CD4-positive, alpha-beta T cell treated with Interleukin-4 for 4 hours (primary cell): ENCODE measurements at places on chromosomes 1 and 21.

DNA sequence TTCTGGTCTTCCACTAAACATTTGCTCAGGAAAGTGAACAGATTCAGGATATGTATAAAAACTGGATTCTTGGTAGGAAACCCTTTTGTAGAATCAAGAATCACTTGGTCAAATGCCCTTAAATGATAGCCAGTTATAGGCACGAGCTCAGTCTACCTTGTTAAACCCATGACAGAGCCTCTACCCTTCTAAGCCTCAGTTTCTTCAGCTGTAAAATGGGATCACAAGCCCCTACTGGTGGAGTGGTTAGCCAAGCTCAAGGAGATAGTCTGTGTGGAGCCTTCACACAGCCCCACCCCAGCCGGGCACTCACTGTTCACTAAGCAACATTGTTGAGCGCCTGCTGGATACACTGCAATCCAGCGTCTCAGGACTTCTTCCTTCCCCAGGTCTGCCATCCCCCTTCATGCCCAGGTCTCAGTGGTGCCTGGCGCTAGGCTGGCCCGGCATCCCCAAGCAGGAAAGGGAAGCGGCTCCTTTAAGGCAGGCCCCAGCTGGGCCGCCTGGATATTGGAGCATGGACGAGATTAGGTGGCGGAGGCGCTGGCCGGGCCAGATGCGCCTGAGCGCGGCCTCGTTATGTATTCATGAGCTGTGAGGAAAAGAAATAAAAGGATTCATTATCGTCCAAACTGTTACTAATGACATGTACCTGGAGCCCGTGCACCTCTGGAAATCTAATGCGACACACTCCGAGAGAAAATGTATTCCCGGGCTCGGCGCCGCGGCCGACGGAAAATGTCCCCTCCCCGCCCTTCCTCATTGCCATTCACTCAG is 75.6 kb downstream of the TAS1R2 start:
- DNase-seq = no peak

DNA sequence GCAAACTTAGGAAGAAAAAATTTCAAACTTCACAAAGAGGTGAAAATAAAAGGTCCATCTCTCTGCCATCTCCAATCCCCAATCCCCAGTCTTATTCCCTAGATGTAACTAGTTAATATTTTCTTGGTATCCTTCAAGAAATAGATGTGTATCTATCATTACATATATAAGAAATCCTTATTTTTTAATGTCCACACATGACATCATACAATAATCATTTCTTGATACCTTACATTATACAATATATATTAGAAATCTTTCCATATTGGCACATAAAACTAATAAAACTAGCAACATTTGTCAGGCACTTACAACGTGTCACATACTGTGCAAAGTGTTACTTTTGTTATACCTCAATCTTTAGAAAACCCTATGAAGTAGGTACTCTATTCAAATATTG is 16.2 kb downstream of the DOCK7 start:
- DNase-seq = no peak

DNA sequence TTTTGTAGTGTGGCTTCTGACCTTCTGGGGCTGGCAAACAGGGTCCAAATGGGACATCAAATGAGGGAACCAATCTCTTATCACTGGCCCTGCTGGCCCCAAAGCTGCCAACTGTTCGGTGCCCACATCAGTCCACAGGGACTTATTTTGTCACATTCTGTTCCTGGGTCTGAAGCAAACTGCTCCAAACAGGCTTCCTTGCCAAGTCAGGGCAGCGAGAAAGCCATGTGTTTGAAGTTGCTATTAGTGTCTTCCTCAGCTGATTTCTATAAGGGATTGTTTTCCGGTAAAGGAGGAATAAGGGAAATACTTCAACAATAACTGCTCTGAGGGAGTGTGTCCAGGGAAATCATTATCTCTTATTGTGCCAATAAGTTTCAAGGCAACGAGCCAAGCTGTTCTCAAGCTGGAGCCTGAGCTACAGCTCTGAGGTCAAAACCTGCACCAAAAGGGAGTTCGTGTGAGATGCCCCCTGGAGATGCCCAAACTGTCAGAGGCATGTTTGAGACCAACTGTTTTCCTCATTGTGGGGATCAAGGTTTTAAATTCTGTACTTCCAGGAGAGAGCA is 381.4 kb upstream of the PROX1 start:
- no peak for DNase-seq

- DNase-seq = no peak
Observed at GRCh38 chr1:19151537-19151936, 58.5 kb downstream of the UBR4 start.

GRCh38 chr1:162335126-162335525 is 41.5 kb downstream of the SPATA46 start:
- DNase-seq = no peak

- no peak for DNase-seq
Observed at GRCh38 chr1:39572379-39573096, 4.1 kb downstream of the PABPC4 start.

- DNase-seq = no peak
Observed at GRCh38 chr1:47650611-47651010, 212.8 kb downstream of the FOXD2 start.

DNA sequence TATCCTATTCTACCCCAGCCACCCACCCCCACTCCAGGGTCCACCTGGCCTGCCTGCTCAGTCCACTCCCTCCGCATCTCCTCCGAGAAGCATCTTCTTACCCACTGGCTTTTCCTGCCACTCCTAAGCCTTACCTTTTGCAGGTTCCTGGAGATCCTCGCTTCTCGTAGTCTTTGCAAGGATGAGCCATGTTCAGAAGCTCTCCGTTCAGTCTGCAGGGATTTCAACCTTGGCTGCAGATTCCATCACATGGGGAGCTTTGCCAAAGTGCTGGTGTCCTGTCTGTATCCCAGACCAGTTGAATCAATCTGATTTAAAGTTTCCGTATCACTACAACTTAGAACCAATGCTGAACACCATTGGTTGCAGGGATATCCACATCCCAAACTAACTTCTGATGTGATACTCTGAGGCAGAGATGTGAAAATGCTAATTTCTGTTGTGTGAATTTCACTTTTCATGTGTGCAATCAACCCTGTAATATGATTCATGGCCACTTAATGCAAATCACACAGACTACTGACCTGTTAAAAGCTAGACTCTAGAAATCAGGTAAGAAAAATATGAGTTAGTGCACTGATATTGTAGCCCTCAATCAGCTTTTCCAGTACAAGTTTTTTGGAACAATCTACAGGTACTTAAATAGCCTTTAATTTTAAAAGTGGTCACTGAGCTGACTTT is 61.9 kb downstream of the CAPN2 start:
- no peak for DNase-seq

- DNase-seq = no peak
Observed at GRCh38 chr1:74964508-74965102, 169.6 kb upstream of the LHX8 start.

GRCh38 chr1:115713906-115714305 is 54.6 kb downstream of the CASQ2 start:
- DNase-seq = no peak

- peak; percentile 7 for DNase-seq
Observed at GRCh38 chr1:243246916-243247315, 8.2 kb downstream of the CEP170 start.

GRCh38 chr1:63475761-63476160 is 47.3 kb downstream of the ITGB3BP start:
- DNase-seq = no peak

DNA sequence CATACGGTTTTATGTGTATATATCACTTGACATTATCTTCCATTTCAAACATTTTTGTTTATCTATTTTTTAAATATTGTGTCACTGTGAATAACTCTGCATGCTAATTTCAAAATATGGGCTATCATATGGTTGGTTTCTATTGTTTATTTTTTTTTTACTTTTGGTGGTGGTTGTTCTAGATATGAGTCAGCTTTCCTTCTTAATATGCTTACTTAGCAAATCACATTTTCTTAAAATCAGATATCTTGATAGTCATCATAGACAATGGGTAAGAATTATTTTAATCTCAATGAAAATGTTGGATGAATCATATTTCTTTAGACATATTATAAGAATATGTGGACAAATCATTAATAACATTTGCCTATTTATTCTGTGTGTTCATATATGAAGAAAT is 881.5 kb downstream of the BRINP3 start:
- DNase-seq = no peak

DNA sequence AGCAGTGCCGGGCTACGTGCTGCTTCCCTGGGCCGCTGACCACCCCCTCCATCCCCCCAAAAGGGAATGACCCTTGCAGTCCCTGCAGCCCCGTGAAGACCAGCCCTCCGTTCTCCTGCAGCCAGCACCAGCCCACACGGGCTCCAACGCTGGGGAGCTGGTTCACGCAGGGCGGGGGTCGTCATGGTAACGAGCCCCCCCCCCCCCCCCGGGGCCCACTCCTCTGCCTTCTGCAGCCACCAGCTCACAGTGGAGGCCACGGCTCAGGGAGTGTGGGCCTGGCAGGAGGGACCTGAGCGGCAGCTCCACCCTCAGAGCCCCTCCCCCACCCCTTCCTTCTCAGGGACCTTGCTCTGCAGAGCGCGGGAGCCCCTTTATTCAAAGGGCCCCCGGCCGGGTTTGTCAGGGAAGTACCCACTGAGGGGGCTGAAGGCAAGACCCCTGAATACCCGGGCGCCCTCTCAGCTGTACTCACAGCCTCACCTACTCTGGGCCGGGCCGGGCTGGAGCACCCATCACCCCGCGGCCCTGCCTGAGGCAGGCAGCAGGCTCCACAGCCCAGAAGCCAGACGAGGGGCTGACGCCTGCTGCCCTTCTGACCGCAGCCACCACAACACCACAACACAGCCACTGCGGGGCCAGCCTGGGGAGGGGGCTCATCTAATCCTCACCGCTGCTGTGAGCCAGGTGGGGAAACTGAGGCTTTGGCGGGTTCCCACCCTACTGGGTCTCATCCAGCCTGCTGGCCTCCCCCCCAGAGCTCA is 12.6 kb downstream of the MEGF6 start:
- DNase-seq = no peak

- DNase-seq = no peak
Observed at GRCh38 chr1:168966217-168966616, 140.3 kb upstream of the ATP1B1 start.

DNA sequence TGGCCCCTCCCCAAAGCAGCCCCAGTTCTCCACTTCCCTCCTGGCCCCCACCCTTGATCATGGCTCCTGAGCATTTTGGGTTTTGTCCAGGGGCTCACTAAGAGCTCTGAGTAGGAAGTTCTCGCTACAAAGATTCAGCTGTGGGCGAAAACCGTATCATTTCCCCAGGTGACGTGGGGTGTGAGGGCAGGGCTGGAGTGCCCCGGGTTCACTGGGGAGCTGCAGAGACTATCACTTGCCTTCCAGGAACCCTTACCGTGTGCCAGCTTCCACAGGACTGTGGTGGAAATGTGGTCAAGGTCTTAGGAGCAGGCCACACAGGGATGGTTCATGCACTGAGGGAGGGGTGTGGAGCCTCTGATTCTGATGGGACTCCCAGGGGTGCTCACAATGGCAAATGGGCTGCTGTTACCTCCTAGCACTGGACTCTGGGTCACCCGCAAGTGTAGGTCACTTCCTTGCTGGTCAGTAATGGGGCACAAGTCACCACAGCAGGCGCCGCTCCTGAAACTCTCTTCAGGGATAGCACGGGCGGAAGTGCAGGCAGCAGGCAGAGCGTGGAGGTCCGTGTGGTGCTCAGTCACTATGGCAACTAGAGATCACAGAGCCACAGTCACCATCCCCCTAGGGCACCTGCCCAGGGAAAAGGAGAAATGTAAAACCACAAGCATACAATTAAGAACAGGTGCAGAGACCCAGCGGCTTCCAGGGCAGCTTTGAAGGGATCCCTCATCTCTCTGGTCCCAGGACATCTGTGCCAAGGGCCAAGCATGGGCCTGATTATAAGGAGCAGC is 35.4 kb downstream of the RSPH1 start:
- peak; percentile 57 for DNase-seq

DNA sequence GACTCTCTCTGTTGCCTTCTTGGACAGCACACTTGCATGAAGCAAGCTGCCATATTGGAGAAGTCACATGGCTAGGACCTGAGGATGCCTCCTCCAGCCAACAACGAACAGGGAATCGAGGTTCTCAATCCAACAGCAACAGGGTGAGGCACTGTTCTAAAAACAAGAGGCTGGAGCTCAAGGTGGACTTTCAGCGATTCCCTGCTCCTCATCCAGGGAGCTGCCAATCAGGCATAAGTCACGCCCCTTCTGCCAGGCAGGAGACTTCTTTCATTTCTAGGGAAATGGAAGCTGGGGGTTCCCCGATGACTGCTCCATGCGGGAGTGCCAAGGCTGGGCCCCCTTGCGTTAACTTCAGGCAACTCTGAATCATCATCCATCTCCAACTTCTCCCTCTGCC is 22.7 kb upstream of the IFNAR1 start:
- no peak for DNase-seq

DNA sequence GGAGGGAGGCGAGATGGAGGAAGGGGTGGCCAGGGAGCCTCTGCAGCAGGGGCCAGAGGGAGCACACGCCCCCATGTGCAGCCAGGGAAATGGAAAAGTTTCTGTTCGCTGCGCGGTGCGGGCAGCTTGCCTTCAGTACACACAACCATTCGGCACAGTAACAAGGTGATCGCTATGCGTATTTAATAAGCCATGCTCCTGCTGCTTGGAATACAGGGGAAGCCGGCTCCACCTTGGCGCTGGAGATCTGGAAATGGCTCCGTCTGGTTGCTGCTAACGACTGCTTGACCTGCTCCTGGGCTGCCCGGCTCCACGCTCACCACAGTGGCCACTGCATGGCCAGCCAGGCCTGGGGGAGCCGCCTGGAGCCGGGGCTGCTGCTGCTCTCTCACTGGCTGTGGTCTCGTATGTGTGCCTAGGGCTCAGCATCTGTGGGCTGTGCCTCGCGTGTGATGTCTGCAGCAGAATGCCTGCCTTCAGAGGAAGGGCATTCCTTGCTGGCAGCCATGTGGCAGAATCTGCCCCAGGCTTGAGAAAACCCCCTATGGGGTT is 86.4 kb upstream of the ACTL8 start:
- no peak for DNase-seq

DNA sequence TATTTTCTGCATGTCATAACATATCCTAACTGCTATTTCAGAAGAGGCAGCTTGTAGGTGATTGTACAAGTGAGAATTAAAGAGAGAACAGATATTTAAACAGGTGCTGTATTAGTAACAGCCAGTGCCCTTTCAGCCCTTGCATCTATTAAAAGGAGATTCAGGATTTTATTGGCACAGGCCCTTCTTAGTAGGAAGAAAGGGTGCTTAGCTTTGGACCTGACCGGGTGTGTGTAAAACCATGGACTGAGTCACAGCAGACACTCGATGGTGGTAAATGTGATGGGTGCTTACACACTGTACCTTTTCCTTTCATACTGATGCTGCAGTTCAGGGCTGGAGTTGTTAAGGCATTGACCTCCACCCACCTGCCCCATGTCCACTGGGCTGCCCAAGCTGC is 12.7 kb upstream of the CD101 start:
- DNase-seq = no peak
